Glutamatergic neuron (in vitro differentiated cells): ENCODE measurements at places on chromosomes 5 and 9. TPM values are rescaled to one million over a fixed set of nuclear protein-coding genes. Genes with fewer than 3 reads are reported as not detected.

ARID3C gene
- total RNA-seq, result not detected

PITX1 gene
- total RNA-seq, result 0.76 TPM

ITK gene
- total RNA-seq, result not detected

SLC6A18 gene
- total RNA-seq, result not detected

PHF2 gene
- total RNA-seq, result 22.9 TPM

SMIM33 gene
- total RNA-seq, result not detected

CCNO gene
- total RNA-seq, result not detected

SPINK4 gene
- not detected for total RNA-seq

MAMDC2 gene
- total RNA-seq, result 0.22 TPM

RGS14 gene
- 15.9 TPM for total RNA-seq

ANXA2R gene
- 1.6 TPM for total RNA-seq

GRCh38 chr5:40853632-40854192 lies 12.5 kb downstream of the CARD6 start:
- no peak for DNase-seq

DNA sequence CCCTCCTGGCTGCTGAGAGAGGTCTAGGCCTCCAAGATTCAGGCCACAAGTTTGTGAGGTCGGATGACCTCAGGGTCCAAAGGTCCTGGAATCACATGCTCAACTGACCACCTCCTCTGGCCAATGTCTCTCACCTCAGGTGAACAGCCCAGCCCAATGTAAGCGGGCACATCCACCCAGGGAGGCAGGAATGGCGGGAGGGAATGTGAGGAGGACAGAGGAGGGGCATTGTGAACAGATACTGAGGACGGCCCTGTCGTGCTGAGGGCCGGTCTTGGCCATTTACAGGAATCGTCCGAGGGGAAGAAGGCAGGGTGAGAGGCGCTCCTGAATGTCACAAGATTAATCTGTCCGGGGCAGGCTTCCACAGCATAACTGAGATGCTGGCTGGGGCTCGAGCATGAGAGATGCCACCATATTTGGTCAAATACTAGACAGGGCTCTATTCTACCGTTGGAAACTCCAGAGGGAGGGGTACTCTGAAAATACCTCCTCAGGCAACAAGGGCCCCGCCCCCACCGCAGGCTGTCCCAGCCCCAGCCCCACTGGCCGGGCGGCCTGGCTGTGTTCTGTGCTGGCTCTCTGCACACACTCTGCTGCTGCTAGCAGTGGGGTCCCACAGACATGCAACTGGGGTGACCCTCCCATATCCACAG lies 1.5 kb upstream of the IL17B start:
- DNase-seq, result no peak

DNA sequence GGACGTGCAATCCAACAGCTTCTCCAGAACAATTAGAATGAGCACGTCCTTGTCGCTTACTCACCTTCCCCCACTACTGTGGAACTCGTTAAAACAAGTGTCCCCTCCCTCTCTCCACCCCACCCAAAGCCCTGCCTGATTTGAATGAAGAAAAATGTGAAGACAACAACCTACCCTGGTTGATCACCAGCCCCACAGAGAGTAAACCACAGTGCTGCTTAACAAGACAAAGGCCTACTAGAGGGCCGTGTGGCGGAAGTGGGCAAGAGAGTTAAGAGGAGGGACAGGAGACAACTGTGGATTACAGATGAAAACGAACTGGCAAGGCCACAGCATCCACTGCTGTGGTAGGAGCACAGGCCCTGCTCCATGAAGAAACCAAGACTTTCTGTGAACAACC lies 51.1 kb downstream of the CDK5RAP2 start:
- DNase-seq, result no peak

GRCh38 chr5:135505973-135506372 lies 29.8 kb downstream of the NEUROG1 start:
- DNase-seq, result no peak

- peak; percentile 93 for DNase-seq
Measured at GRCh38 chr9:96619491-96620180, at the start of gene CDC14B. Gene CDC14B (minus strand): TSS chr9:96619843. CDS start chr9:96619378, 465 bp downstream.

DNA sequence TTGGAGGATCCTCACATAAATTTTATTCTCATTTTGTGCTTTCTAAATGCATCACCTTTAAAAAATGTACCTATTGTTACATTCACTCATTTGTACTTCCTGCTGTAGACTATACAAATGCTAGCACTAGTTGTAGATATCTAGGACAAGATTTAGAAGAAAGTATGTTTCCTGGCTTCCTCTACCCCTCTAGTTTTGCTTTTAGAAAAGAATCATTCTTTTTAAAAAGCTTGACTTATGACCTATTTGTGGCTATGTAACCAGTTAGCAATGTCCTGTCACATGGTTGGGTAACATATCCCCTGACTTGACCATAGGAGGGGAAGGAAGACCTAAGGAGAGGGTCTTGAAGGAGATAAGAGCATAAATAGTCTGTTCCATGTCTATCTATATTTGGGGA lies 13.3 kb downstream of the CAMK4 start:
- DNase-seq, result no peak

DNA sequence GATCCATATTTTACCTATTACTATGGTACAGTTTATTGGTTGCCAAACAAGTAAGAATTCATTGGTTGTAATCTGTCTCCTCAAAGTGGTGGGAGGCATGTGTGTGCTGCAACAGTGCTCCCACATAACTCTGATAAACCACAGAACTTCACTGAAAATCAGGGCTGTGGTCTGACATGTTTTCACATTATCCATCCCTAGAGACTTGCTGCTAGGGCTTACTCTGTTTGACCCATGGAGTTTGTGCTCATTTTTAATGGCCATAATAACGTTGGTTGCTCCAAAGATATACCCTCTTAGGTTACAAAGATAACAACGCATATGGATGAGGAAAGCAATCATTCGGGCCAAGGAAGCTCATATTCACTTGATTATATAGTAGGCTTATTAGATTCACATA lies 37.0 kb downstream of the HACD4 start:
- DNase-seq, result no peak

- DNase-seq, result no peak
Measured at GRCh38 chr5:107466233-107466769, 204.4 kb downstream of the EFNA5 start.

GRCh38 chr9:84791643-84792042 lies 122.1 kb downstream of the NTRK2 start:
- DNase-seq, result no peak

DNA sequence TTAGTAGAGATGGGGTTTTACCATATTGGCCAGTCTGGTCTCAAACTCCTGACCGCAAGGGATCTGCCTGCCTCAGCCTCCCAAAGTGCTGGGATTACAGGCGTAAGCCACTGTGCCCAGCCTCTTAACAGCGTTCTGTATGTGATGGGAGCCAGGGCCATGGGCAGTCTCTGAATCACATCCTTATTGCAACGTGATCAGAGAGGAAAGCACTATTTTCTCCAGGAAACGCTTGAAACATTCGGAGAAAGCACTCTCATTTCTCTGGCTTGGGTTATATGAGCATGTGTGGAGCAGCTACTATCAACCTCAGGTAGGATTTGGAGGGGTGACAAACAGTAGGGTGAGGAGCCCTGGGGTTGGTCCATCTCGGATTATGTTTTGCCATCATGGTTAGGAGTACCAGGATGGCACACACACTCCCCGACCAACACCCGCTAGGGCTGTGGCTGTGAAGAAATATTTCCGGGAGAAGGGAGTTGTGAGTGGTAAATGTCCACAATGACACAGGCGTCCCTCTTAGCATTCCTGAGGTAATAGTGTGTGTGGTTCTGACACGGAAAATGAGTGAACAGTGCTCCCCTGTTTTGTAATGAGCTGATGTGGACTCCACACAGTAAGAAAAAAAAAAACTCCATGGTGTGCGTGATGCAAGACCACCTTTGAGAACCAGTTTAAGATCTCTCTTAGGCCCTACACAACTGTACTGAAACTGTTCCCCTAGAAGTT lies 406.2 kb upstream of the ZNF608 start:
- DNase-seq, result no peak

DNA sequence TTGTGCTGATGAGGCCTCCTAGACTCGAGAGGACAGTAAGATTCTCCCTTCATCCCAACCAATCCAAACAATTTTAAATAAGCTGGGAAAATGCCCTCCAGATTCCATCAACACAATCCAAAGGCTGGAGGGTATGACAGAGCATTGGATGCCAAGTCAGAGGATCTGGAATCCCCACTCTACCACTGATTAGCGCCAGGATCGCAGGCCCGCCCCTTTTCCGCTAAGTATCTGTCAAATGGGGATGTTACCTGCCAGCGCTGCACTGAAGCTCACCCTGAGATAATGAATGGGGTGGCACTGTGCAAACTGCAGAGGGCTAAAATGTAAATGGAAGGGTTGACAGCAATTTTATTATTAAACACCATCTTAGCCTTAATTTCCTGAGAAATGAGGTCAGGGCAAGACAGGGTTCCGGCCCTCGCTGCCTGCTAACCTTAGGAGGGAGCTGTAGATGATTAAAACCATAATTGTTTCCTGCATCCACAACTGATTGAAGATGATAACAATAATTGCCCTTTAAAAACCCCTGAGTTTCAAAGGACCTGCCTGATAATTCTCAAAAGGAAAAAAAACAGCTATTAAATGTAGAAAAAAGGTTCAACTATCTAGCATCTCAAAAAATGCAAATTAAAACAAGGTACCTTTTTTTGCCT lies 31.6 kb upstream of the GABBR2 start:
- DNase-seq, result no peak

DNA sequence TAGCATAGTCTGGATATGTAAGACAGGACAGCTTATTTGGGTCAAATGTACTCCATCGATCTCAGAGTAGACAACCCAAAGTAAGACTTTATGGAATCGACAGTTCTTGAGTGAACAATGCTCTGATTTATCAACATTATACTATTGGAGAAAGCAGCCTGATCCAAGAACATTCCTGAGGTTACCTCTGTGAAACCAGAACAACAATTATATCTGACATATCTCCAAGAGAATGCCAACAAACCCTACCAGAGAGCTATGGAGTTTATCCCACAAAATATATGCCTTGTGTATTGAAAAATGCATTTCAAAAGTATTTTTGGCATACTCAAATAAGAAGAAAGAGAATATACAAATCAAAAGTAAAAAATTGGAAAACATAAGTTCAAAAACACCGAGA lies 1985.9 kb downstream of the EFNA5 start:
- no peak for DNase-seq

DNA sequence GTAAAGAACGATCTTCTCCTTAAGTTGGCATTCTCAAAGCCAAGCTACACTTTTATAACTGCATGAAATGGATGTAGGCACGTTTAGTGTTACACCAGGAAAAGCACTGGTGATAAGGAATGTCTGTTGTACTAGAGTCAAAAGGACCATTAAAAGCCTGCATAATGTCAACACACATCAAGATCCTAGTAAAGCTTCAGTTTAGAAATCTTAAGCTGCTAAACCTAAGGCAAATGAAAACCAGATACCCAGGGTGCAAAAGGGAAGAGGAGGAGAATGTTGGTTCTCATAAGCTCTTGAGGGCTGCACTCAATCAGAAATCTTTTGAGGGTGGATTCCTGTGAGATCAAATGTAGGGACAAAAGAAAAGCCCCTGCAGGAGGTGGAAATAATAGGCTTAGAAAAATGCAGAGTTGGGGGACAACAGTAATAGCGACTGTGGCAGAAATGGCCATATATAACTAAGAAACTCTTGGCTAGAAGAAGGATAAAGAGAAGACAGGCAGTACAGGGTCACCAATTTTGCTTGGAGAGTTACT lies 148.2 kb downstream of the FBXL17 start:
- DNase-seq, result no peak

GRCh38 chr9:113322671-113323070 lies 17.4 kb downstream of the WDR31 start:
- no peak for DNase-seq
